G401 (cell line): ENCODE measurements at places on chromosomes 1 and 21.

- no peak for DNase-seq
Observed at GRCh38 chr1:64122588-64122987, 80.8 kb upstream of the UBE2U start.

GRCh38 chr1:230058626-230059025 lies 8.4 kb upstream of the GALNT2 start:
- no peak for DNase-seq

GRCh38 chr1:24992124-24992760 lies 62.2 kb upstream of the RUNX3 start:
- no peak for DNase-seq

DNA sequence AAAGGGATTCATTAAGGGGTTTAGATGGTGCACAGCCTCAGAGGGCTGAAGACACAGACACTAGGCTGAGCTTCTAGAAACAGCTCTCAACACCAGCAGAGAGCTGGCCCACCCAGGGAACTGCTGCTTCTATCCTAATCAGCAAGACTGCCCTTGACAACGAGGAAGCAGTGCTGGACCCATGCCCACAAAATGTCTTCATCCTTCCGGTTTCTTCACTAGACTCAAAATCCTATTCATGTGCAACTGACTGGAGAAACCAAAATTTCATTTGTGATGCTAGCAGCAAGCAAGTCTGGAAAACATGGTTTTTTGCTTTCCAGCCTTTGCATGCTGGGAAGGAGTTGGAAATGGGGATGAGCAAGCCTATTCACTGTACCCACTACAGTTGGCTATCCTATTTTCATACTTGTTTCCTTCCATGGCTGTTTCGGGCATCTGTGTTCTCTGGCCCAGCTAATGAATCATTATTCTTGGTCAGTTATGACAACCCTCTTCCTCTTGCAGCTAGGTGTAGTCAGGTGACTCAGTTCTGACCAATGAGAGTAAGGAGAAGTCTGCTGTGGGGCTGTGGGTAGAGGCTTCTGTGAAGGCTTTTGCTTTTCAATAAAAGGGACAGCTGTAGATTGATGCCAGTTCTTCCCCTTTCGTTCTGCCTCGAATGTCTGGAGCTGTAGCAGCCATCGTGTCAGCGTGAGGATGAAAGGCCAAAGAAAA lies 14.6 kb upstream of the TMEM61 start:
- peak; percentile 24 for DNase-seq

- DNase-seq = no peak
Observed at GRCh38 chr1:225544263-225544662, 108.7 kb downstream of the ENAH start.

GRCh38 chr1:214277704-214278635 lies 3.0 kb upstream of the SMYD2 start:
- no peak for DNase-seq

GRCh38 chr1:147603986-147604385 lies 62.7 kb downstream of the BCL9 start:
- no peak for DNase-seq

- no peak for DNase-seq
Observed at GRCh38 chr1:110308247-110308646, 30.9 kb upstream of the RBM15 start.

DNA sequence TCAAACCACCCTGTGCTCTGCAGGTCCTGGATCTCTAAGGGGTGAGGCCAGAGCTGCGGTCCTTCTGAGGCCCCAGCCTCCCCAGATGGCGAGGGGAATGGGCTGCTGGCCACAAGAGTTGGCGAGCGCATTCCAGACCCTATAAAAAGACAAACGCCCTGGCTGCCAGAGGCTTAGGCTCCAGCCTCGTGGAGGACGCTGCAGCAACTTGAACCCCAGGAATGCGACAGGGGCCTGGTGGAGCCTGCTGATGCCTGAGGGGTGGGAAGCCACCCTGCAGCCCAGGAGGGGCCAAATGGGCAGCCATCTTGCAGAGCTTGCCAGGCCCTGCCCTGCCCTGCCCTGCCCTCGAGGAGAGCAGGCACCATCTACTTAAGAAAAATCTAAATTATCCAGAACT lies 8.6 kb downstream of the CACNA1S start:
- DNase-seq = no peak

GRCh38 chr1:227397354-227397978 lies 79.2 kb upstream of the CDC42BPA start:
- DNase-seq = no peak

DNA sequence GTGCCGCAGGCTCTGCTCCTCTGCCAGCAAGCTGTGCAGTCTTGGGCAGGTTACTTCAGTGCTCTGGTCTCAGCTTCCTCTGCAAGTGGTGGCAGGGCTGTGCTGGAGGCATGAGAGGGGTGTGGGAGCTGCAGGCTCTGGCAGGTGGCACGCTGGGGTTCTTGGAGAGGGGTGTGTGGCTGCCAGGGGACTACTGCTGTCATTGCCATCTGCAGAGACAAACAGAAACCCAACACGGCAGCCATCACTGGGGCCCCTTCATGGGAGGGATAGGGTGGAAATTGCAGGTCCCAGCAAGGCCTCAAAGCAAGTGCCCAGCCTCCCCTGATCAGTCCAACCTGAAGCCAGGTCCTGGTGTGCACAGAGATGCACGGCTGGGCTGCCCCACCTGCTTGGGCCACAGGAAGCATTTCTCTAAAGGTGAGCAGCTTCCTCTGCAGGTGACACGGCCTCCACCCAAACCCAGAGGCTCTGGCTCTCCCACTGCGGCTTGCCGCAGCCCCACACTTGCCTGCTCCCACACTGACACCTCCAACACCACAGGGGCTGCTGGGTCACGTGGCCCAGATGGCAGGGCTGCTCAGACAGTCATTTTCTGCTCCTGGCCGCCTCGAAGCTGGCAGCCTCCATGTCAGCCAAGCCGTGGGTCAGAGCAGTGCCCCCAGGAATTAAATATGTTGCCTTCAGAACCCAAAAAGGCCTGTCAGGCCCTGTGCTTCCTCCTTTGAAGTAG lies 4.1 kb upstream of the COL6A2 start:
- DNase-seq = no peak

GRCh38 chr1:11012260-11013159 lies at the start of gene TARDBP:
Gene TARDBP (plus strand): TSS chr1:11012654. CDS start chr1:11013728, 1,074 bp downstream.
- peak; percentile 91 for DNase-seq

DNA sequence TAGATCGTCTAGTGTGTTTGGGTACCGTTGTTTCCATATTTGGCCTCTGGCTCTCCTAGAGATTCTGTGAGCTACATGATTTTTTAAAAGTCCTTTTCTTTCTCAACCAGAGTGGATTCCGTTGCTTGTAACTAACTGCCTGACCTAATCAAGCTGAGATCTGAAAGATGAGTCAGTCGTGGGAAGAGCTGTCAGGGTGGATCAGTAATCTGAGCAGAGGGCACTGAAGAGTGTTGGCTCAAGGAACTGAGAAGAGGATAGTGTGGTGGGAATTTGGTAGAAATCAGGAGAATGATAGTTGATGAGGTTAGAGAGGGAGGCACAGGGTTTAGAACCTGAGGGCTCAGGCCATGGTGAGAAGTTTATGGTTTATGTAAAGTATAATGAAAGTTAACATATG lies 52.2 kb downstream of the TRAF5 start:
- no peak for DNase-seq

- DNase-seq = no peak
Observed at GRCh38 chr1:148290881-148291280, 138.8 kb upstream of the NBPF11 start.

- no peak for DNase-seq
Observed at GRCh38 chr1:61436016-61436415, 288.9 kb downstream of the TM2D1 start.

DNA sequence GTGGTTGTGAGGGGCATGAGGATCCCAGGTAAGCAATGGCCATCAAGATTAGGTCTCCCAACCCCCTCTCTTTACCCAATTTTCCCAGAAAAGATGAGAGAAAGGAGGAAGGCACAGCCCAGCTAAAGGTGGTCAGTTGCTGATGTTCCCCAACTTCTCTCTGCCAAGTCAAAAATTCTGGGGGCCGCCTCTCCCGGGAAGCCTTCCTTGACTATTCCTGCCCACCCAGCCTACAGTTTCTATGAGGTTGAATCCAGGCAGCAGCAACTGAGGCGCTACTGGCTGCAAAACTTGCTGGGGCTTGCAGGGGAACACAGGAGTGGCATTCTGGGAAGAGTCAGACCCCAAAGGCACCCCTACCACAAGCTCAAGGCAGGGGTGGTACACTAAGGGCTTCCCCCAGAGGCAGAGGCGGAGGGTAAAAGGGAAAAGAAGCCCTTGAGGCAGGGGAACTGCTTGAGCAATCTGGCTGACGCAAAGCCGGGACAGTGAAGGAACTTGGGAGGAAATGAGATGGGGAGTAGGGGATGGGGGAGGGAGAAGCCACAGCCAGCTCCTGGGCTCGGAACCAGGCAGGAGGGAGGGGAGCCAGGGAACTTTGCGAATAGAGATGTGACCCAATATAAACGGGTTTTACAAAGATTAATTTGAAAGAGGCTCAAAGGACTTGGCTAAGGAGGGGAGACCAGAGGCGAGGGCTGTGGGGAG lies 31.2 kb downstream of the SDC3 start:
- no peak for DNase-seq

DNA sequence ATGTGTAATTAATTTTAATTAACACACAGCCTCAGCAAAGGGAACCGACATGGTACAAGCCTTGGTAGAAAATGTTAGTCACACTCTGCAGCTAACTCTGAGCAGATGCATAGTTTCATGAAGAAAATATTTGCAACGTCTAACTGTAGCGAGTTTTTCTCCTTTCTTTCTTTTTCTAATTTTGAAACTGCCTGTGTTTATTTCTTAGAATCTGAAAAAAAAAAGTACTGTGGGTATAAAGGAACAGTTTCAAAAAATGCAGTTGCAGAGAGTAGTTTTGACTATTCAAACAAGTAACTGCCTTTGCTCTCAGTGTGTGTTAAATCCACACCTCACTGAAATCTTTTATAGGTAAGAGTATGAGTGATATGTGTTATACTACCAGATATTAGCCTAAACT lies 149.9 kb upstream of the C1orf105 start:
- no peak for DNase-seq

- DNase-seq = no peak
Observed at GRCh38 chr1:54546651-54547401, 1.2 kb upstream of the ACOT11 start.

DNA sequence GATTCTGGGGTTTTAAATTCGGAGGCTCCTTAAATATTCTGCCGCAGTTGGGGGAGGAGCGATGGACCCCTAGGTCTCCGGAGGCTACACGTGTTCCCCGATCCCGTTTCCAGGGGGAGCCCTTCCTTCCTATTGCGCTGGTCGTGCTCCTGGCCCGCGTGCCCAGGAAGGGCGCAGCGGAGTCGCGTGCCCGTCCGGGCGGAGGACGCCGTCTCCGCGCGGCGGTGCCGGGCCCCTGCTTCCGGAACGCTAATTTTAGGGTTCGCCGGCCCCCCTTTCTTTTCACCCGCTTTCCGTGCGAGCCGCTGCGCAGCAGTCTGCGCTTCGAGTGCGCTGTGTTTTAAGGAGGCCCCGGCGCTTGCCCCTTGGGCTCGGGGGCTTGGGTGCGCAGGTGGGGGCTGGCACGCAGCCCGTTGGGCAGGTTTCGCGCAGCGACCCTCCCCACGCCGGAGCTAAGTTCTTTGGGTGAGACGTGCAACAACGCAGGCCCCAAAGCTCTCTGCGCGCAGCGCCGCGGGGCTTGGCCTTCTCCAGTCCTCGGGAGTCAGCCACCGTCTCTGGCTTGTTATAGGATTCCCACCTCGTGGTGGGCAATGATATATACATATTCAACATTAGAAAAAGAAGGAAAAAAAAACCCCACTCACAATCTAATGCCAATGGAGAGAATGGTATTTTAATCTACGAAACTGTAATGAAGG lies 43.5 kb upstream of the DNAJC6 start:
- peak; percentile 82 for DNase-seq

DNA sequence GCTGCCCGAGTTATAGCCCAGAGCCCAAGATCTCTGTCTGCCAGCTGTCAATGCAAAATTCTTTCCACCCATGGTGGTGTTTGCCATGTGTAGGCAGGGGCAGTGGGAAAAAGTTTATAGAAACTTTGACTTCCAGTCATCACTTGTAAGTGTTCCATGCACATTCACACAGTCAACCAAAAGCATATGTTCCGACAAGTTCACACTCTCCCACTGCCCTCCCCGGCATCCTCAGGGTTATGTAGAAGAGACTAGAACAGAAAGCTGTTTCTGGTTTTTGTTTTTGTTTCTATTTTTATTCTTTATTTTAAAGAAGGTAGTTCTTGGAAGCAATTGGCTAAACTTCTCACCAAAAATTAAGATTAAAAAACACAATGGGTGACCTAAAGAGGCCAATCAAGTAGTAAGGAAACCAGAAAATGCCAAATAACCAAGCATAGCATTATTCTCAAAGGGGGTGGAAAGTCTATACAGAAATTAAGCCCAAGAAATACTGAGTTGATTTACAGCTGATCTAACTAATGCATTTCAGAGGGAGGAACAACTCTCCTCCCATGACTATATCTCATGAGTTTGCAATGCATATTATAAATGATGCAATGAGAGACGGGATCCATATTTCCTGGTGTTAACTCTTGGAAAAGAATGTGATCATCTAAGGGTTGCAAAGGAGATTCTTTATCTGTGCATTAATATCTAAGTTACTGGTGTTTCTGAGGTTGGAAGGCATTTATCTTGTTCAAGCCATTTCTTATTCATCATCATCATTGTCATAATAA lies 91.5 kb upstream of the ETS2 start:
- DNase-seq = no peak

GRCh38 chr1:194903524-194903923 lies 1704.7 kb downstream of the KCNT2 start:
- no peak for DNase-seq

DNA sequence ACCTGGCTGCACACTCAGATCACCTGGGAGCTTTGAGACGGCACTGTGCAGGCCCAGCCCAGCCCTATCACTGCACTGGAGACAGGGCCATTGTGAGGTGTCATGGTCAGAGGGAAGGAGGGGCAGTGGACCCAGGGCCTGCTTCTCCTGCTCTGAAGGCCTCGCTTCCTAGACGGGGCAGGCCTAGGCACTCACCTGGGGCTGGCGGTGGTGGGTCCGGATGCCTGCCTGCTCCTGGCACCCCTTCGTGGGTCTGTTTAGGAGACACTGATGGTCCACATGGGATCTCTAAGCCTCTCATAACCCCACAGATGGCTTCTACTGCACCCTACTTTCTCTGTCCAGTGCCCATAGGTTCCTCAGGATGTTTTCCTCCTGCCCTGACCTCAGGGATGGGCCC lies 230.9 kb downstream of the MATN1 start:
- DNase-seq = no peak
